Caco-2 (cell line): ENCODE measurements at places on chromosomes 5 and 9.

DNA sequence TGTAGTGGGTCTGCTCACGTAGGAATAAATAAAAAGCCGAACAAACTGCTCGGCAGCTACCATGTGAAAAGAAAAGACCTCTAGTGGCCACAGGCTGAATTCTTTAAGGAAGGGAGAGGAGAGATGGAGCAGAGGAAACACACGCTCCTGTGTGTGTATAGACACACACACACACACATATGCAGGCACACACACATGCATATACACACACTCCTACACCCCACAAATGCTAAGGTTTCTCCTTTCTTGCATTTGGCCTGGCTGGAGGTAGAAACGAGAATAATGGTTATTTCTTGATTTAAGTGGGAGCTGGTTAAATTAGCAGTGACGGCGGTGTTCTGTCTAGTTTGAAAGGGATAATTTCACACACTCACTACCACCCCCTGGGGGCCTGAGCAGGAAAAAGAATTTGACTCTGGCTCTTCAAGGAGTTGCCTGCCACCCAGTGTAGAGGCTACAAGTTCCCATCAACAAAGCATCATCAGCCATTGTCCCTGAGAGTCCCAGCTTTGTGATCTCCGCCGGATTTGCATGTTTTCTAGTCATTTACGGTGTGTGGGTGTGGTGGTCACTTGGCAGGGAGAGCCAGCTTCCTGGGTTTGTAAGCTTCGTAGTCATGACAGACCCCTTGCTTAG, at the start of gene INSYN2B:
TSS of gene INSYN2B (minus strand) at position 78 of the 636 bp plus-strand sequence. CDS start 96,597 bp downstream, outside the sequence.
- no peaks in the 10 kb centered on the region for H3K36me3 ChIP-seq
- 0 out of 2 replicates have a peak, but pooled peaks cover 4% of the 10 kb centered on the region for H3K4me1 ChIP-seq
- H3K27ac ChIP-seq: no peak within 1 kb of the TSS
- H3K27me3 ChIP-seq: no peaks in the 10 kb centered on the region
- H3K4me3 ChIP-seq: no peak within 1 kb of the TSS
- peak; percentile 76 for DNase-seq

- no peaks in the 10 kb centered on the region for H3K27me3 ChIP-seq
- no peak for DNase-seq
- peaks cover 9% of the 10 kb centered on the region; the same call in 1 of the 2 replicates for H3K4me1 ChIP-seq
- H3K4me3 ChIP-seq: no peak overlapping the region
Measured at GRCh38 chr5:107556575-107556974, 114.2 kb downstream of the EFNA5 start.

DNA sequence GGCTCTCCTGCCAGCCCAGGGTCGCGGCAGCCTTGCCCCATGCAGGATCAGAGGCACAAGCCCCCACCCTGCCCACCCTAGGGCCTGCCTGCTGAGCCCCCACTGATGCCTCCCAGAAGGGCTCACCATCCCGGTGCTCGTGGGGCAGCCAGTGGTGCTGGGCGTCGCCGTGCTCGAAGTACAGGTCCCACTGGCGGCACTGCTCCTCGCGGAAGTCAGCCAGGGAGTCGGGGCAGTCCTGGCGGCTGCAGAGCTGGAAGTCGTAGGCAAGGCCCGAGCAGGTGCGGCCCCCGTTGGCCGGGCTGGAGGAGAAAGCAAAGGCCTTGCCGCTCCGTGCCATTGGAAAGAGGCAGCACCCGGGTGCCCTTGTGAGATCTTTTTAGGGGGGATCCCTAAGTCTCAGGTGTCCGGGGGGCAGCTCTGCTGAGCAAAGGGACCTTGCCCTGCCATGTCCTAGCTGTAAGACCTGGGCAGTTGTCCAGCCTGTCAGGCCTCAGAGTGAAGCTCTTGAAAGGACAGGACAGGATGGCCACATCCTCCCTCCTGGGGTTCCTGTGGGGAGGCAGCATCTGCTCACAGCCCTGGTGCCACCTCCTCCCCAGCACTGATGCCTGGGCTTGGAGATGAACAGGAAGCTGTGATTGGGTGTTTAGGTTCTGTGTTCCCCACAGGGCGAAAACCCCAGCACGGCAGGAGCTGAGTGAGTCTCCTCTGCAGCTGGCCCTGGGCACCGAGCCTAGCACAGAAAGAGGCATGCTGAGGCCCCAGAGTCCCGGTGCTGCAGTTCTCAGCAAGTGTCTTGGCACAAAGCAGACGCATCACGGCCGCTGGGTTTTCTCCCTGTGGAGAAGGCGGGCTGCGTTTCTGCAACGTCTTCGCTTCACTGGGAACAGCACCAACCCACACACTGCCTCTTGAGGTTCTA, 77.7 kb downstream of the ZNF354C start:
- no peaks in the 10 kb centered on the region for H3K4me1 ChIP-seq
- H3K27ac ChIP-seq: no peak overlapping the region
- H3K27me3 ChIP-seq: no peaks in the 10 kb centered on the region
- H3K36me3 ChIP-seq: no peaks in the 10 kb centered on the region
- DNase-seq: no peak
- no peak overlapping the region for H3K4me3 ChIP-seq

GRCh38 chr5:148499452-148499851, 115.7 kb downstream of the FBXO38 start:
- no peaks in the 10 kb centered on the region for H3K36me3 ChIP-seq
- H3K4me1 ChIP-seq: no peaks in the 10 kb centered on the region
- H3K27ac ChIP-seq: no peak overlapping the region
- no peaks in the 10 kb centered on the region; the same call in 1 of the 2 replicates for H3K27me3 ChIP-seq

DNA sequence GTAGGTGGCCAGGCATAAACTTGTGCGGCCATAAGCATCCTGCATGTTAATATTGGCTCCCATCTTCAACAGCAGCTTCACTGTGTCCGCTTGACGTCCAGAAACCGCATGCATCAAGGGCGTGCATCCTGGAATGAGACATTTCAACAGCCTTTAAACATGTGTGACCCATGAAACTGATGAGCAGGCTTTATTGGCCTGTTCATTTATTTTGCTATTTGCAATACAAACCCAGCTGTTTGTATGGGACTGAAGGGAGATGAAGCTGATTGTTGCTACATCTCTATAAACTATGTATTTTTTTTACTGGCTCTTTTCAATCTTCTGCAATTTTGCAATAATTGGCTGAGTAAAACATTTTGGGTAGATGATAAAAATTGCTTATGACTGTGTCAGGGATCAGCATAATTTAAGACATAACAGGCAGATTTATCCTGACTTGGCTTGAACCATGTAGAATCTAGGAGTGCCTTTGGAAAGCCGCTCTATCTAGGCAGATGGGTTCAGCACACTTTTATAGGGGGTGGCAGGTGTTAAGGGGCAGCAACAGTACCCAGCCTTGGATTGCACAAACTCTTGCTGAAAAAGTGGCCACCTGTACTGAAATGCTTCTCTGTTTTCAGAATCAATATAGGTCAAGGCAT, 56.9 kb downstream of the ANKRD55 start:
- no peak overlapping the region for H3K4me3 ChIP-seq
- no peaks in the 10 kb centered on the region for H3K27me3 ChIP-seq
- no peak for DNase-seq

DNA sequence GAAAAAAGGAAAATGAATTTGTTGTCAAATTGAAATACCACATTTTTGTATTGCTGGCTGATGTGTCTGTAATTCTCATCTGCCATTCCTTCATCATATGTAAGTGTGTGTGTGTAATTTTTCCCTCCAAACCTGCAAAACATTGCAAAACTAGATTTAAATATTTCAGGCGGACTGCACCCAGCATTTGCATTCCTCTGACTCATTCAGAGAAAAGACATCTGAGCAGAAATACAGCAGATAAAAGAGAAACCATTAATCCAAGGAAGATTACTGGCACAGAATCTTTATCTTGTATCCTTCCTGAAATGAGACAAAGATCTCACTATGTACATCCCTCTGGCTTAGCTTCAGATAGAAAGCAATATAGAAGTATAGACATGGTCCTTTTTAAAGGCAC, 275.3 kb downstream of the TMEM38B start:
- H3K36me3 ChIP-seq: no peaks in the 10 kb centered on the region
- H3K4me3 ChIP-seq: no peak overlapping the region
- DNase-seq: no peak
- no peaks in the 10 kb centered on the region for H3K27me3 ChIP-seq

- H3K4me3 ChIP-seq: no peak overlapping the region
- no peaks in the 10 kb centered on the region for H3K27me3 ChIP-seq
- no peak for DNase-seq
- no peaks in the 10 kb centered on the region for H3K4me1 ChIP-seq
- H3K27ac ChIP-seq: no peak overlapping the region
Measured at GRCh38 chr9:91681461-91682305, 258.1 kb upstream of the NFIL3 start.

DNA sequence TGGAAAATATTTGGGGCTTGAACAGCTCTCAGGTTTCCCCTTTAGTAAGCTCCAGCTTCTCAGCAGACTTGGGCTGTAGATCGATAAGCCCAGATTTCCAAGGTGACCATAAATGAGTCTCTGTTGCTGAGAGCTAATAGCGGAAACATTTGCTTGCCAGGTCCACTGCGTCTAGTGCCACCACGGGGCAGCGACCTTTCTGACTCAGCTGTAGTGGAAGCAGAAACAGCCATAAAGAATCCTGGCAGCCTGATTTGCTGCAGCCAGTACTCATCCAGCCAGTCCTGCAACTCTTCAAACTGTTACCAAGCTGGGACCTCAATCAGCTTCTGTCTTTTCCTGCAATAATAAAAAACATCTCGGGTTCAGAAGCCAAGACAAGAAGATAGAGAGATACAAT, 241.7 kb downstream of the DOCK8 start:
- no peak overlapping the region for H3K4me3 ChIP-seq
- no peaks in the 10 kb centered on the region for H3K27me3 ChIP-seq
- no peaks in the 10 kb centered on the region for H3K36me3 ChIP-seq
- H3K4me1 ChIP-seq: no peaks in the 10 kb centered on the region
- DNase-seq: no peak

- no peaks in the 10 kb centered on the region; the same call in 1 of the 2 replicates for H3K27me3 ChIP-seq
- no peak for DNase-seq
- no peaks in the 10 kb centered on the region for H3K36me3 ChIP-seq
- no peak overlapping the region for H3K4me3 ChIP-seq
- H3K27ac ChIP-seq: no peak overlapping the region
- no peaks in the 10 kb centered on the region; the same call in 1 of the 2 replicates for H3K4me1 ChIP-seq
Measured at GRCh38 chr5:159873680-159874079, 42.6 kb upstream of the ADRA1B start.

DNA sequence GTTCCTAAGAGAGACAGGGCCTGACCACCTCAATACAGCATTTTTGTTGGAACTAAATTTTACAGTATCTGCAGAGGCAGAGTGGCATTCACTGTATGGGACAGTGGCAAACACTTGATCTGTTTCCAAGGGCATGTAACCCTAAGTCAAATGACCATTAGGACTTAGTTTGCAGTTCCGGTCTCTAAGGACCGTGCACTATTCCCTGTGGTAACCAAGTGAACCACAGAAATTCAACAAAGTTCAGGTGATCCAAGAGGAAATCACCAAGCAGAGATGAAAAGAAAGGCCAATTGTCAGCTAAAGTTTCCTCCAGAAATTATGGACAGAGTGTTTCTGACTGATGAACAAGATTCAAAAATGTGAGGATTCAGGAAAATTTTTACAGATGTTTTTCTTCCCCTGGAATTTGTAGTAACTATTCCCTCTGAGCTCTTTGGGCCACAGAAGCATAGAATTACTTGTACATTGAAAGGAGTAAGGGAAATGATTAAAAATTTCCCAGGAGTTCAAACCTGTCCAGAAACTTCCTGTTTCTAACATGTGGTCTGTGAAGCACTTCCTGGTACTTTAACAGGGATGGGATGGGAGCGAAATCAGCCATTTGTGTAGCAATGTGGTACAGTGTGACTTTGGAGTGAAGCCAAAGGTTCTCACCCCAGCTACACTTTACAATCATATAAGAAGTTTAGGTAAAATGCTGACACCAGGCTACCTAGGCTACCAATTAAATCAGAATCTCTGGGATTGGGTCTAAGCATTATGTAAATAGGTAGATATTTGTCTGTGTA, 266.1 kb upstream of the MAP3K1 start:
- no peaks in the 10 kb centered on the region for H3K27me3 ChIP-seq
- no peaks in the 10 kb centered on the region for H3K36me3 ChIP-seq
- H3K4me3 ChIP-seq: no peak overlapping the region
- DNase-seq: no peak
- H3K27ac ChIP-seq: no peak overlapping the region
- peaks cover 10% of the 10 kb centered on the region for H3K4me1 ChIP-seq

DNA sequence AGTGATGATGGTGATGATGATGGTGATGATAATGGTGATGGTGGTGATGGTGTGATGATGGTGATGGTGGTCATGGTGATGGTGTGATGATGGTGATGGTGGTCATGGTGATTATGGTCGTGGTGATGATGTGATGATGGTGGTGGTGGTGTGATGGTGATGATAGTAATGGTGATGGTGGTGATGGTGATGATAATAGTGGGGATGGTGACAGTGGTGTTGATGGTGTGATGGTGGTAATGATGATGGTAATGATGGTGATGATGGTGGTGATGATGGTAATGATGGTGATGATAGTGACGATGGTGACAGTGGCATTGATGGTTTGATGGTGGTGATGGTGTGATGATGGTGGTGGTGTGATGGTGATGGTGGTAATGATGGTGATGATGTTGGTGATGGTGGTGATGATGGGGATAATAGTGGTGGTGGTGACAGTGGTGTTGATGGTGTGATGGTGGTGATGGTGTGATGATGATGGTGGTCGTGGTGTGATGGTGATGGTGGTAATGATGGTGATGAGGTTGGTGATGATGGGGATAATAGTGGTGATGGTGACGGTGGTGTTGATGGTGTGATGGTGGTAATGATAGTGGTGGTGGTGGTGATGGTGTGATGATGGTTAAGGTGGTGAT, 6.5 kb downstream of the STKLD1 start:
- no peaks in the 10 kb centered on the region for H3K27me3 ChIP-seq
- no peak for DNase-seq
- no peak overlapping the region for H3K4me3 ChIP-seq
- no peaks in the 10 kb centered on the region for H3K36me3 ChIP-seq
- H3K4me1 ChIP-seq: no peaks in the 10 kb centered on the region

GRCh38 chr5:82863266-82863665, 213.9 kb downstream of the TMEM167A start:
- no peak overlapping the region for H3K4me3 ChIP-seq
- DNase-seq: no peak
- no peaks in the 10 kb centered on the region for H3K27me3 ChIP-seq
- H3K27ac ChIP-seq: no peak overlapping the region
- H3K4me1 ChIP-seq: no peaks in the 10 kb centered on the region

DNA sequence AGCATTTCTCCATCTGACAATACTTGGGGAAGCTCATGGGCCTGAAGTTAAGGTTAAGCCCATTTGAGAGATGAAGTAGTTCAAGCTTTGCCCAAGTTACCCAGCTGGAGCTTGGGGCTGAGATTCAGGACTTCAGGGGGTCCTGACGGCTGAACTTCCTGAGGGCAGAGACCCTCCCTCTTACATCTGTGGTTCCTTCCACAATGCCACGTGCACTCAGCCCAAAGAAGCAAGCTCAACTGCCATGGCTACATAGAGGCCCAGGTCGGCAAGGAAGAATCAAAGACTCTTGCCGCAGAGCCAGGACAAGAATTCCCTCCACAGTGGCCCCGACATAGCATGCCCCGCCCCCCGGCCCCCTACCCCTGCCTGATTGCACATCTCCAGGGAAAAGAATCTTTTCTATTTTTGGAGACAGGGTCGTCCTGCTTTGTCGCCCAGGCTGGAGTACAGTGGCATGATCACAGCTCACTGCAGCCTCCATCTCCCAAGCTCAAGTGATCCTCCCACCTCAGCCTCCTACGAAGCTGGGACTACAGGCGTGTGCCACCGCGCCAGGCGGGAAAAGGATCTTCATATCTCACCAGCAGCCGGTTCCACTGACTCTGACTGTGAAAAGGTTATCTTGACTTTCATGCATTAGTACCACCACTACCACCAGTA, 9.2 kb downstream of the PHF19 start:
- peak overlapping the region; percentile 39 for H3K4me3 ChIP-seq
- peaks cover 5% of the 10 kb centered on the region for H3K4me1 ChIP-seq
- peak overlapping the region; percentile 83 for H3K27ac ChIP-seq
- DNase-seq: no peak
- no peaks in the 10 kb centered on the region for H3K27me3 ChIP-seq
